Hematopoietic multipotent progenitor cell treated with erythropoietin and hydrocortisone succinate and interleukin-3 and kit ligand, for 4 days (in vitro differentiated cells): ENCODE measurements at places on chromosomes 4 and X.

DNA sequence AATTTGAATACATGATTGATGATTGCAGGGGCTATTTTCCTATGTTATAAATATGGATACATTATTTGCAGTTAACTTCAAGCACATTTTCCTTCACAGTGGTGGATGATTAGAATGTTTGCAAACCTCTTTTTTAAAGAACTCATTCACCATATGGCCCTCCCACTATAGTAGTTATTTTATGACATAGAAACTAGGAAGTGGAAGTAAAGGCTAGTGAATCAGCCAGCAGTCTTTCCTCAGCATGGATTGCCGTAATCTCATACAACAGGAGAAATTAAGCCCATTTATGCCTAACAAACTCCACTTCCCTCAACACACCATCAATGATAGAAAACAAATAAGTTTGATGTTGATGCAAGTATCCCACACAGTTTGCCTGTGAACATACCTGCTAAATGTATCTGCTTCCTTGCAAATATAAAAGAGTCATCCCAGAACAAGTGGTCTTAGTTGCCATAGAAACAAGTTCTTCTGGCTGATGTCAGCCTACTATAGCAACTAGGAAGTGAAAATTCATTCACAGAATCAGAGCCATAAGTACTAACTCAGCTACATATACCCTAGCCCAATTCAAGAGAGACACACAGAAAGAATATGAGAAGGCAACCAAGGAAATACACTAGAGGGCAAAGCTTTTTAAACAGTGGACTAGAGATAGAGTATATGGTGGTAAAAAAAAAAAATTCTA, 100.9 kb upstream of the RADX start:
- no peak for DNase-seq

- DNase-seq: peak; percentile 30
Measured at GRCh38 chr4:39331191-39331590, 35.0 kb downstream of the RFC1 start.

GRCh38 chr4:79759793-79760192, 313.2 kb downstream of the ANTXR2 start:
- no peak for DNase-seq

- DNase-seq: peak; percentile 62
Measured at GRCh38 chr4:60805500-60806313, 394.4 kb upstream of the ADGRL3 start.

- no peak for DNase-seq
Measured at GRCh38 chrX:15563056-15563455, 37.7 kb downstream of the ACE2 start.

GRCh38 chr4:81392164-81392563, 79.5 kb downstream of the RASGEF1B start:
- DNase-seq: no peak

DNA sequence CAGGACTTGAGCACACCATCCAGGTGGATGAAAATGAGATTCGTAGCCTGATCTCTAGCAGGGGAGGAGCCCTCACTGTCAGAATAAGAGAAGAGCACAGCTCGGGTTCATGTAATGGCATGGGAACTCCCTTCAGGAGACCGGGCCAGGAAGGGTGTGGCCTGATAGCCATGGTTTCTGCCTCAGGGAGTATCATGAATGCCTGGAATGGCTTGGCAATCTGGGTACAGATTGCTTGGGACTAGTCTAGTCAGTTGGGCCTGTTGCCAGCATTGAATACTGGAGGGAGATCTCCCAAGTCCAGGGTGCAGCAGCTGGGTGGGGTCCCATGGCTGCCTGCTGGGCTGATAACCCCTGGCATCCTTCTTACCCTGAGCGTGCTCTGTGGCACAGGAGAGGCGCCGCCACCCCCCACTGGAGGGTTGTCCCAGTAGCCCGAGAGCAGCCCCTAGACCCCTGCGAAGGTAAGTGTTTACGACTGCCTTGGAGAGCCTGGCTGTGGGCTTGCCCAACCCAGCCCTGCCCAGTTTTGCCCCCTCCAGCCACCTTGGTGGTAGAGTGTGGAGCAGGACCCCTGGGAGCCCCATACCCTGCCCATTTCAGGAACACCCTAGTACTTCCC, 298.8 kb downstream of the TEX13A start:
- DNase-seq: no peak

GRCh38 chrX:19557822-19558221, 42.5 kb upstream of the MAP3K15 start:
- DNase-seq: no peak

DNA sequence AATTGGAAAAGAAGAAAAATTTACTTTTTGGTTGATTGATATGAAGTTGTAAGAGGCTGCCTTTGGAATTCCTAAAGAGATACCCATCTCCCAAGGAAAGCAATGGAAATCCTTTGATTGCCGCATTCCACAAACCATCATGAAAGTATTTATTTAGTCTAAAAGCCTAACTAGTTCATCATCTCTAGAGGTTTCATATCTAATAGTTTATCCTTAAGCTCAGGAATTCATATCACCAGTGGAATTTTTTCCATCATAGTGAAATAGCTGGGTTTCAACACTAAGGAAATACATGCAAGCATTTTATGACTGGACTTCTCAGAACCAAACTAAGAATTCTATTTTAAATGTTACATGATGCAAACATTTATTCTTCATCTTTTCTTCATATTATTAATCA, 144.9 kb downstream of the FBXO8 start:
- no peak for DNase-seq

- no peak for DNase-seq
Measured at GRCh38 chrX:68644861-68645260, 2.6 kb upstream of the STARD8 start.

DNA sequence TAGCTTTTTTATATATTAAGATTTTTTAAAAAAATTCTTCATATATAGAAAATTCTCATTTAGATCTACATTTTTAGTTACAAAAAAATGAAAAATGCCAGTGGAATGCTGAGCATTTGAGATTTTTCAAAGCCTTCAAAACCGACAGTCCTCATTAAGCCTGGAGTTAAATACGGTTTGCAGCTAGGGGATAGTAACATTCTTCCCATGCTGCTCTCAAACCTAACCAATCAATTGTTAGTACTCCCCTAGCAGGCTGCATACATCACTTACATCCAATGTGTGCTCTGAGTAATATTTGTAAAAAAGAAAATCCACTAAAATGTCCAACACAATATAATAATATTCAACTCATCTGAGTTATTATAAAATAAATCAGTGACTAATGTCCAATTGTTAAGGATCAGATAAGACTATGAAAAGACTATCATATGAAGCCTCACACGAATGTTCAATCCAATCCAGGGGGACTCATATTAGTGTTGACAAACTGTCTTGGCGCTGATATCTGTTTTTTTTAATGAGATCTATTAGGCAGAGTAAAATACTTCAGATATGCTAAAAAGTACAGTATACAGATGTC, 227.6 kb upstream of the MAB21L2 start:
- no peak for DNase-seq

GRCh38 chr4:24731448-24731847, 63.9 kb upstream of the SOD3 start:
- DNase-seq: no peak

GRCh38 chr4:41455206-41455605, 82.8 kb upstream of the LIMCH1 start:
- peak; percentile 16 for DNase-seq

GRCh38 chrX:49243166-49243565, 7.9 kb downstream of the CCDC22 start:
- no peak for DNase-seq

GRCh38 chr4:109562457-109563239, 2.6 kb downstream of the MCUB start:
- no peak for DNase-seq

GRCh38 chrX:129984111-129984958, 1.9 kb downstream of the BCORL1 start:
- peak; percentile 47 for DNase-seq

GRCh38 chrX:9464435-9465371, at the start of gene TBL1X:
TBL1X (plus strand) TSS chrX:9465058; CDS start chrX:9653587, 188,529 bp downstream.
- DNase-seq: peak; percentile 73

GRCh38 chrX:118724365-118724764, 3.0 kb upstream of the IL13RA1 start:
- peak; percentile 15 for DNase-seq

GRCh38 chr4:53508446-53508845, 82.8 kb downstream of the LNX1 start:
- DNase-seq: peak; percentile 9

DNA sequence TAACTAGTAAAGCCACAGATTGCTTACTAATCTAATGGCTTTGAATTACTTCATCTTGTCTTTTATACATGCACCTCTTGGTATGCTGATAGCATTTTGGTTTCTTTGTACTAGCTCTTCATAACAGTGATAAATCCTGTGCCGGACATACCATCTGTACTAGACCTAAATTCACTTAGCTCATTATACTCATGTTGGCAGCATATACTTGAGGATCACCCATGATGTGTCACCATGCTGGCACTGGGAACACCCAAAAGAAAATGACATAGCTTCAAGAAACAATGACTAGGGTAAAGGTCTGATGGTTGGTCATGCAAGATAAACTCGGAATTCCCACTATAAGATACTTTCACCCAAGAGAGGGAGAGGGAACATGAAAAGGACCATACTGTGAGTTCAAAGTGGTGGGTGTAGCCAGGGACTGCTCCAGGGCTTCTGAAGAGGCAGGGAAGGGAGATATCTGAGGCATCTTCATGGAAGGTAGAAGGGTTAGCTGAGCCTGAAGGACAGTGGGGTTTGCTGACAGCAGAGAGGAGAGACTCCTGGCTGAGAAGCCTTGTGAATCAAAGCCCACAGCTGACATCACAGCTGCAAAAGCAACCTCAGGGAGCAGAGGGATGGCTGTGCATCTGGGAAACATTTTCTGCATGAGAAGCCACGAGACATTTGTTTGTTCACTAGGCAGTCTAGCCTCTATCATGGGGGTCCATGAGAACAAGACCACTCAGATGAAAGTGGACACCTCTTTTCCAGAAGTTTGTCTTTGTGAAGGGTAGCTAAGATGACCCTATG, 314.2 kb downstream of the RAB28 start:
- no peak for DNase-seq

- no peak for DNase-seq
Measured at GRCh38 chr4:8219236-8219635, 20.1 kb downstream of the SH3TC1 start.

DNA sequence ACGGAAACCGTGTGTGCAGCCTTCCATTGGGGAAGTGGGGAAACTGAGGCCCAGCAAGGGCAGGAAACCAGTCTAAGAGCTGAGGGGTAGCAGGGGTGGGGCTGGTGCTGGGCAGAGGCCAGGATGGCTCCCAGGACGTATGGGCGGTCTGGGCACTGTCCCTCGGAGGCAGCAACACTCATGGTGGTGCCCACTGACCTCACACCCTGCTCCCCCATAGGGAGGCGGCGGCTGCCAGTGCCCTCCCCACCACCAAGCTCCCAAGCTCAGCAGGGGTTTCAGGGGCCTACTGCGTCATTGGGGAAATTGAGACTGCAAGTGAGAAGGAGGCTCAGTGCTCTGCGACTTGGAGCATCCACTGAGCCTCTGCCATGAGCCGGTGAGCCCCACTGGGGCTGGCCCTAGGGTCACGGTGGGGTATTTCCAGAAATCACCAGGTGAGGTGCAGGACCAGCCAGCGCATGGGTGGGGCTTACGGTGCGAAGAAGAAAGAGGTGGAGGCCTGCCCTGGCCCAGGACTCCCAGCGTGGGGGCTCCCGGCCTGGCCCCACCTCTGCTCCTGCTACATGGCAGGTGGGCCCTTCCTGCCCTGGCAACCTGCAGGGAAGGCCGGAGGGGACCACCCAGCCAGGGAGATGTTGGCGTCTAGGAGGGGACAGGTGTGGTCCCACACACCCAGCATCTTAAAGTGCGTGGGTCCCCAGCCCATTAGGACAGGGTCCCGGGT, 915 bp downstream of the MSANTD1 start:
- DNase-seq: no peak

DNA sequence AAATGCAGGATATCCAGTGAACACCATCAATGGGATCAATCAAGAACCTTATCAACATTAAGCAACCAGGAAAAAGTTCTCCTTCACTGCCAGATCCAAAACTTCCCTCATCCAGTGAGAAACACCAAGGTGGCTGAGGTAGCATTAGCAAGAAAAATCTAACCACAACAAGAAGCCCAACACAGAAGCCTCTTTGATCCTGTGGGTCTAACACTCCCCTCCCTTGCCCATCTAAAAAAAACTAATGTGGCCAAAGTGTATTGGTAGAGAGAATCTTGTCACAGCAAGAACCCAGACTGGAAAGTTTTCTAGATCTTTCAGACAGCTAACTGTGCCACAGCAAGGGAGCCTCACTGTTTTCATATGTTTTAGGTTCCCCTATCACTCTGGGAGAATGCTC, 558.0 kb downstream of the STPG2 start:
- DNase-seq: no peak

- DNase-seq: no peak
Measured at GRCh38 chrX:28590396-28590795, 3.1 kb downstream of the IL1RAPL1 start.

DNA sequence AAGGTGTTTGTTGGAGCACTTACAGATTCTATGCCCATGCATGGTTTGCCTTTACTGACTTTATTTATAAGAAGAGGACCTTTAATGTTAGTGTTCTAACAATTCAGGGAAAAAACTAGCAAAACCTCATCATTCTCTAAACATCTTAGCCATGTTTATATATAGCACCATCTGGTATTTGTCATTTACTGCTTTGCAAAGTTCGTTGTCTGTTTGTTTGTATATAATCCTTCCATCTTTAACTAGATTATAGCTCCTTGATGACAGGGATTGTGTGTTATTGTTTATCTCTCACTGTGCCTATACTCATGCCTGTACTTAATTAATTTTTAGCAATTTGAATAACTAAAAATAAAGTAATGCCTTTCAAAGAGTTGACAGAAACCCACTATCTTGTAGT, 170.6 kb upstream of the PACRGL start:
- DNase-seq: no peak

DNA sequence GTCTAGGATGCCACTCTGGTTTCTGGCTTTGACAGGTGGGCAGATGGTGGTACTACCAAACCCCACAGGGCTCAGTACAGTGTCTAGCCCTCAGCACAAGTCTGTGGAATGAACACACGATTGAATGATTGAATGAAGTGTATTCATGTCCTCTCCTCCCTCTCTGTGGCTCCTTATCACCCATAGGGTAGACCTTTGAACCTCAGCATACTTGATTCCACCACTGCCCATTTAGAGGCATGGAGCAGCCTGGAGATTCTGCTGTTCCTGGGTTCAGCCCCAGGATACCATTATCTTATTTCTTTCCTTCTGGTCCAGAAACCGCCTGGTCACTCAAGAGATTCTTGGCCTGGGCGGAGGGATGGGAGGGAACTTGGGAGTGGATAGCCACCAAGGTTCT, 53.9 kb downstream of the PRPS1 start:
- no peak for DNase-seq
